ENCODE measurements at places on chromosomes 7 and 10. TPM values are rescaled to one million over a fixed set of nuclear protein-coding genes. Genes with fewer than 3 reads are reported as not detected.

FEZF1 gene
- not detected for total RNA-seq

DNA sequence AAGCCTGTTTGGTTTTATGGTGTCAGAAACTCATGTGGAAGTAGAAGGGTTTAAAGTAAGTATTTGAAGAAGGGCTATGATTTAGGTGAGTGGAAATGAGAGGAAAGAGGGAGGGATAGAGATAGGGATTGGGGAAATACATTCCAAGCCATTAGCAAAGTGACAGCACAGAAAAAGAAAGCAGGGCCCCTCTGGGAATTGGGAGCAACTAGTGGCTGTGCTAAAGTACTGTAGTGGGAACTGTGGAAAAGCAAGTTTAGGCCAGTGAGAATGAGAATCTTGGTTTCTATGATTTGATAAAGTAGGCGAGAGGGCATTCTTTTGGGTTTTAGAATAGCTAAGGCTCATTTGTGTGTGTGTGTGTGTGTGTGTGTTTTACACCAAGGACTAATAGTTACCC lies 5.0 kb downstream of the PRKG1 start:
- H3K36me3 ChIP-seq = no peaks in the 10 kb centered on the region
- H3K27ac ChIP-seq = no peak overlapping the region
- no peak overlapping the region for H3K4me3 ChIP-seq
- DNase-seq = no peak
- peaks cover 24% of the 10 kb centered on the region for H3K27me3 ChIP-seq

SFTPD gene
- total RNA-seq = not detected

KCNIP2 gene
- 2.3 TPM for total RNA-seq

TMEM176B gene
- not detected for total RNA-seq

DNA sequence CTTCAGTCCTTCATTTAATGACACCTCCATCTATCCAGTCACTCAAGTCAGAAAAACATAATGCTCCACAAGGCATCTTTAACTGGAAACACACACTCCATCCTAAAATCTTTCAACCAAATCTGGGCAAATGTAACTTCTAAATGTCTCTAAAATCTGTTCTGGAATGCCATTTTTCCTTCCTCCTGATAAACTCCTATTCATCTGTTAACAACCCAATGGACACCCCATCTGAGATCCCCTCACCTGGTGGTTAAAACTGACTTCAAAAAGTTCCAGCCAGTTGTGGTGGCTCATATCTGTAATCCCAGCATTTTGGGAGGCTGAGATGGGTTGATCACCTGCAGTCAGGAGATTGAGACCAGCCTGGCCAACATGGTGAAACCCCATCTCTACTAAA lies 78.7 kb downstream of the ARHGAP21 start:
- H3K27ac ChIP-seq = no peak overlapping the region
- peaks cover 3% of the 10 kb centered on the region for H3K4me1 ChIP-seq
- no peak for DNase-seq
- no peak overlapping the region for H3K4me3 ChIP-seq

GRCh38 chr10:103457176-103457712 lies 1.5 kb downstream of the CALHM1 start:
- peaks cover 33% of the 10 kb centered on the region for H3K4me1 ChIP-seq
- no peak overlapping the region for H3K4me3 ChIP-seq
- DNase-seq = no peak
- no peak overlapping the region for H3K27ac ChIP-seq

DNA sequence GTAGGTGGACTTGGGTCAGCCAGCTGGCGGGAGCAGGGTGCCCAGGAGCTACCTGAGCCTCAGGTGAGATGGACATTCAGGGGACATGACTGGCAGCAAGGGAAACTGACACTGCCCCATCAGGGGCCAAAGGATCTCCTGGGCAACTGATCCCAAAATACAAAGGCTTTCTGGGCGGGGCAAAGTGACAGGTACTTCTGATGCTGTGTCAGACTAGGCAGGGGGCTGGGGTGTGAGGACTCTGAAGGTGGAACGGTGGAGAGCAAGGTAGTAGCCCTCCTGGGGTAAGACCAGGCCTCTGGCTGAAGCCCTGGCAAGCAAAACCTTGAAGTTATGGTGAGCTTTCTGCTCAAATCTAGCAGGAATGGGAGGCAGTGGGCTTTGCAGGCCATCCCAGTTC lies 4.4 kb downstream of the OPN4 start:
- H3K27me3 ChIP-seq = no peaks in the 10 kb centered on the region
- no peak overlapping the region for H3K27ac ChIP-seq
- DNase-seq = no peak
- H3K36me3 ChIP-seq = no peaks in the 10 kb centered on the region
- H3K4me3 ChIP-seq = no peak overlapping the region

WNT8B gene
- 0.43 TPM for total RNA-seq

HABP2 gene
- total RNA-seq = not detected

GRCh38 chr10:74932648-74933047 lies 106.2 kb downstream of the KAT6B start:
- H3K27ac ChIP-seq = no peak overlapping the region
- no peak for DNase-seq
- H3K36me3 ChIP-seq = no peaks in the 10 kb centered on the region
- no peaks in the 10 kb centered on the region for H3K27me3 ChIP-seq
- no peak overlapping the region for H3K4me3 ChIP-seq

DNA sequence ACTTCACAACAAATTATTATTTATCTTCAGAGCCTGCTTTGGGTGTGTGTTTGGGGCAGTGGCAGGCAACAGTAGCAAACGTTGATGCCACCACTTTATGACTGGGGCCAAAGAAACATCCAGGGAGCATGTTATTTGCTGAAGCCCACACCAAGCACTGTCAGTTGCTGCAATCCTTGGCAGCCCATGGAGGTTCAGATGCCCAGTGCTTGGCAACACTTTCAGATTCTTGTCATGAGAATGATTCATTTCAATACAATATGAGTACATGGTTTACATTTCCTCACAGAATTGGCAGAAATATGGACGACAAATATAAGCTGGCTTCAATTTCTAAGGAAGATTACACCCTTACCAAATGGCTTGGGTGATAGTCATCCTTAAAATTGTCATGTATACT lies 46.5 kb upstream of the GLI3 start:
- H3K36me3 ChIP-seq = no peaks in the 10 kb centered on the region
- no peaks in the 10 kb centered on the region for H3K4me1 ChIP-seq
- no peaks in the 10 kb centered on the region for H3K27me3 ChIP-seq

MMD2 gene
- not detected for total RNA-seq

DNA sequence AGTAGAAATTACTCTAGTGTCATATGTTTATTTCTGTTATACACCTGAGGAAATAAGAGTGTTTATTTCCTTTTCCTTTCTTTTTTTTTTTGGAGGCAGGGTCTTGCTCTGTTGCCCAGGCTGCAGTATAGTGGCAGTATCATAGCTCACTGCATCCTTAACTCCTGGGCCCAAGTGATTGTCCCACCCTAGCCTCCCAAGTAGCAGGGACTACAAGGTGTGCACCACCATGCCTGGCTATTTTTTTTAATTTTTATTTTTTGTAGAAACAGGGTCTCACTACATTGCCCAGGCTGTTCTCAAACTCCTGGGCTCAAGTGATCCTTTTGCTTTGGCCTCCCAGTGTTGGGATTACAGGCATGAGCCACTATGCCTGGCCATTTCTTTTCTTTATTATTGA lies 37.8 kb downstream of the TBC1D12 start:
- no peak for DNase-seq
- H3K4me1 ChIP-seq = no peaks in the 10 kb centered on the region
- peaks cover 3% of the 10 kb centered on the region for H3K27me3 ChIP-seq
- H3K36me3 ChIP-seq = no peaks in the 10 kb centered on the region
- H3K27ac ChIP-seq = no peak overlapping the region

PKD1L1 gene
- total RNA-seq = 0.05 TPM

- H3K4me1 ChIP-seq = no peaks in the 10 kb centered on the region
- no peaks in the 10 kb centered on the region for H3K27me3 ChIP-seq
- no peak for DNase-seq
Observed at GRCh38 chr10:53977267-53977666, 823.8 kb downstream of the PCDH15 start.

USP54 gene
- 7.8 TPM for total RNA-seq

DNA sequence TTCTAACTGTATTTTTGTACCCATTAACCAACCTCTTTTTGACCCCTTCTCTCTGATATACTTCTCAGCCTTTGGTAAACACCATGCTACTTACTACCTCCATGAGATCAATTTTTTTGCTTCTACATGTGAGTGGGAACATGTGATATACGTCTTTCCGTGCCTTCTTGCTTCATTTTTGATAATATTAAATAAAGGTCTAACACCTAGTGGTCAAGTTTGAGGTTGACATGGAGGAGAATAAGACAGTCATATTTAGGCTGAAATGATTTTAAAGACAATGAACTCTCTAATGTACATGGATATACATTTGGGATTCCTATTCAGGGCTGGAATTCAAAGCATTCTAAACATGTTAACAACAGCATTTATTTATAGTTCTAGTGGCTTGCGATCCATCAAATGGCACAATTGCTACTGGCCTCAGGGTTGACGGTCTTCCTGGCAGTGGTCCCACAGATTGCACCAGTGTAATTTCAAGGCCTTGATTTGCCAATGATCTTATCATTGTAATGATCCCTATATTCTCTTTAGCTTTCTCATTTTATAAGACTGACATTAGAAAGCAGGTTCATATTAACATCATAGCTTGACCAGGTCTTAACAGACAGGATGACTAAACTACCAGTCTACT lies 315.9 kb upstream of the ETV1 start:
- H3K36me3 ChIP-seq = no peaks in the 10 kb centered on the region
- no peak overlapping the region for H3K4me3 ChIP-seq
- no peak for DNase-seq

GRCh38 chr10:105514106-105514505 lies 873.0 kb downstream of the SORCS3 start:
- H3K4me1 ChIP-seq = no peaks in the 10 kb centered on the region
- H3K36me3 ChIP-seq = no peaks in the 10 kb centered on the region
- H3K27ac ChIP-seq = no peak overlapping the region
- H3K4me3 ChIP-seq = no peak overlapping the region
- DNase-seq = no peak

OR6B1 gene
- not detected for total RNA-seq

TUBB8 gene
- total RNA-seq = not detected

SNX10 gene
- 42.1 TPM for total RNA-seq

DNA sequence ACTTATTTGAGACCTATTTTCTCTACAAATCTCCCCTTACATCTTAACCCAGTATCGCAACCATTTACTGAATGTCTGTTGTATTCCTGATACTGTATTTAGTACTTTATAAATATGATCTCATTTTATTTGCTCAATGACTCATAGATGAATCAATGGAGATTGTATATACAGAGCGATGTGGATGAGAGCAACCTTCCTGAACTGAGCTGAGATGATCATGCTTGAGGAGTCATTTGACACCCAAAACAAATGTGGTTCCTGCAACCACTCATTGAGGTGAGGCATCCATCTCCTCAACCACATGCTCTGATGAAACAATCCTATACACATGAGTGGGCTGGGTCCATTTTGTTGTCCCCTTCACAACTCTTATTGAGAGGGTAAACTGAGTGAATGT lies 250.0 kb downstream of the CDC14C start:
- no peak for DNase-seq
- no peaks in the 10 kb centered on the region for H3K36me3 ChIP-seq
- no peak overlapping the region for H3K27ac ChIP-seq

SEMA3D gene
- 0.64 TPM for total RNA-seq

- no peak overlapping the region for H3K27ac ChIP-seq
- H3K36me3 ChIP-seq = no peaks in the 10 kb centered on the region
- no peaks in the 10 kb centered on the region for H3K4me1 ChIP-seq
- H3K27me3 ChIP-seq = no peaks in the 10 kb centered on the region
Observed at GRCh38 chr10:75956624-75957023, 525.2 kb downstream of the LRMDA start.

Measured in activated CD4-positive, alpha-beta T cell treated with anti-CD3 and anti-CD28 coated beads, Interleukin-2, amount 10 ng/mL, durations not matched to agents 24 days and 14 days (primary cell).